ENCODE measurements at places on chromosomes 5 and 9.

DNA sequence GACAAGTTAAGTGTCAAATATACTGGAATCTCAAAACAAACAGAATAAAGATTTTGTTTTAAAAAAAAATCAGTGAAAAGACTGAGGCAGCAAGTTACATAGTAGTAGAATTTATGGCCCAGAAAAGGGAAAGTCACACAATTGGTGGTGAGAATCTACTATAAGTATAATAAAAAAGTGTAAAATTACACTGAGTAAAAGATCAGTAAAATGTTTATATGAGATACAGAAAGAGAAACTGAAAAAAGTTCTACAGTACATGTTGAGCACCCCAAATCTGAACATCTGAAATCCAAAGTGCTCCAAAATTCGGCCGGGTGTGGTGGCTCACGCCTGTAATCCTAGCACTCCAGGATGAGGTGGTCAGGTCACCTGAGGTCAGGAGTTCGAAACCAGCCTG, 15.0 kb downstream of the AGTPBP1 start:
- no peak for DNase-seq

DNA sequence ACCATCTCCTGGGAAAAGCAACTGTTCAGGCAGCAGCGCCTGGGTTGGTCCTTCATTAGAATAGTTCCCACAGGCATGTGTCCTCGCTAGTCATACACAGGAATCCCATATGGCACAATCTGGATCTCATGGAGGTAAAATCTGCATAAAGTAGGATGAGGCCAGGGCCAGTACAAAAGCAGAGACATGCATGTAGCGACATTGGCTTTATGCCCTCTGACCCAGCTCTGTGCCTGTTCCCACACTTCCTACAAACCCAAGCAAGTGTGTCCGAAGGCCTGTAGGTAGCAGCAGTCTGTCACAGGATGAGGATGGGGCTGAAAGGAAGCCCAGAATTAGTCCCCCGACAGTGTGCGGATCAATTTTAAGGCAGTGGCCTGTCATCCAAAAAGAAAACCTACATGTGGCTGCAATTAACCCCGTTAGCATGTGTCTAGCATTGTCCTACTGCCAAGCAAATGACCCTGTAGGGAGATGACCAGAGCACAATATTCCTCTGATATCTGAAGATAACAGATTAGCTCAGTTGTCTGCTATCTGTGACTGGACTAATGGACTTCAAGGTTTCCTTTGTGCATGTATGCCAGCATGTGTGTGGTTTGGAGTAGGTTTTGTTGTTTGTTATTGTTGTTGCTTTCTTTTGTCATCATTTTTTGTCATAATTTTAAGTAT, 178.8 kb downstream of the TMEM161B start:
- DNase-seq = no peak

GRCh38 chr5:116436674-116437350, 137.8 kb downstream of the SEMA6A start:
- DNase-seq = no peak

DNA sequence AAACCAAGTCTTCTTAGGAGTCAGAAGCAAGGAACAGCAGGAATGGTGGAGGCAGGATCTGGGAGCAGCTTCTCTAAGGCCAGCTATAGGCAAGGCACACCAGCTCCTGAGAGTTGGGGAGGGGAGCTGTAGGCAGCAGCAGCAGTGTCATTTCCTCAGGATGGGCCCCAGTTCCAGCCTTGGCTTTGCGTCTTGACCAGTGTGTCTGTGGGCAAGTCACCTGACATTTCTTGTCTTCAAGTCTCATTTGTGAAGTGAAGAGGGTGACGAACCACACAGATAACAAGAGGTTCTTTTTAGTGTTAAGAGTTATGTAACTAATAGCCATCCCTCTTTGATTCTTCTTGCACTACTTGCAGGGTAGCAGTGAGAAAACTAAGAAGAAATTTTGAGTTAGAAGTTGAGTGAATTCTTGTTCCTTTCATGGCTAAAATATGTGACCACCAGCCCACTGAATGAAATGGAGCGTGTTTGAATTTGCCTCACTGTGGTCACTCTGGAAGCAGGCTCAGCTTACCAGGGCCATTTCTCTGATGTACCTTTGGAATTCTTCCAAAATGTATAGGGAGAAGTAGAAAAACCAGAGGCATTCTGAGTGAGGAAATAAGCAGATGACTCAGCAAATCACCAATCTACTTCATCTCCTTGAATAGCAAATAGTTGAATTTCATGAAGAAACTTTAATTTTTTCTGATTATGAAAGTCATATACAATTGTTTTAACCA, 42.4 kb downstream of the RHOBTB3 start:
- DNase-seq = peak; percentile 86

- no peak for DNase-seq
Measured at GRCh38 chr5:55913466-55914413, 62.6 kb downstream of the IL31RA start.

GRCh38 chr5:15774632-15775031, 274.7 kb downstream of the FBXL7 start:
- no peak for DNase-seq

- DNase-seq = peak; percentile 52
Measured at GRCh38 chr5:34411470-34412346, 244.4 kb upstream of the RAI14 start.

DNA sequence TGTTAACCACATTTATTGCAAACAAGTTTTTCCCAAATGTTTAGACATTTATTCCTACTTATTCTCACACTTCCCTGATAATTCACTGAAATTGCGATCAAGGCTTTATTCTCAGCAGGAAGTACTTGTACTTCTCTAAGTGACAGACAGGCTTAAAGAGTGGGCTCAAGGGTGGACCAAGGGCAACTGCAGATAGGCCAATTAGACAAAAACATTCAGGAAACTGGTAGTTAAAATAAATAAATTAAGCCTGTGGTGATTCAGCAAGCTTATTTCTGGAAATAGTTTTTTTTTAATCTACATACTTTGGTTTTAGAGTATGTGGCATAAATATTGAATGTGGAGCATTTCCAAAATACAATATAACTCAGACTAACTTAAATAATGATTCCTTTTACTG, 136.1 kb downstream of the UGCG start:
- DNase-seq = peak; percentile 82

DNA sequence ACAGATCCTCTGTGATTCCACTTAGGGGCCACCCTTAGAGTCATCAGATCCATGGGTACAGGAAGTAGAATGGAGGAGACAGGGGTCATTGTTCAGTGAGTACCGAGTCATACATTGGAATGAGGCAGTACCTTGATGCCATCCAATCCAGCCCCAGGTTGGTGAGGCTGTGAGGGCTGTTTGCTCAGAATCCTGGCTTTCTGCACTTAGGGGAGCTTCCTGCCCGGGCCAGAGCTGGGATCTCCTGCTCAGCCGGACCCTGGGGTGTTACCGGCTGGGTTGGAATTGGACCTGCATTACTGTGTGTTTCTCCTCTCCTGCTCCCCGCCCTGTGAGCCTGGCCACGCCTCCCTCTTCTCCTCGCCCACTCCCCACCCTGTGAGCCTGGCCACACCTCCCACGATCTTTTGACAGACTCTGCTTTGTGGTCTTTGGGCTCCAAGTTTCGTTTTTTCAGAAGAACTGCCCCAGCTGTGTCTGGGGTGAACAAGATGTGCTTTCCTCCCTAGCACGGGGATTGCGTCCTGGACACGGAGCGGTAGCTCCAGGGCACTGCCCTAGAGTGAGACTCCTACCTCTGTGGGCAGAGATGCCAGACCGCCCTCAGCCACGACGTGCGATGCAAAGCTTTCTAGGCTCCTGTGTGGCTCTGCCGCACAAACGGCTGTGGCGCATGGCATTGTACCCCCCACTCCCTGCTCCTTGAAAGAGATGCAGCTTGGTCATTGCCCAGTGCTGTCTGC, 15.4 kb downstream of the TRAF2 start:
- DNase-seq = no peak

DNA sequence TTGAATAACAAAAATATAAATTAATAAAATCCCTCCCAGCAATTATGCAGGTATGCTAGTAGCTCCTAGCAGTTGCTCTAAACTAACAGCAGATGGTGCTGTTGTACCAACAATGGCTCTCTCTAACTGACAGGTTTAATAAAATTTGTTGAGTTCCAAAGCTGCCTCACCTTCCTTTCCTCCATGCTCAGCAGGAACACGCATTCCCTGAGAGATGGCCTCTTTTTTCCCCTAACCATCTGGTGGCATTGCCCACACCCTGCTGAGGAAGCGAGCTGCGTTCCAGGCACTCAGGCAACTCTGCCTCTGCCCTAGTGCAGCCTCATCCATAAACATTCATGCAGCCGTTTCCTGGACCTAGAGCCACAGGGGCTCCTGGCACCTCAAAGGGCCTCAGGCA, 106.2 kb downstream of the KLHL3 start:
- peak; percentile 59 for DNase-seq

- peak; percentile 91 for DNase-seq
Measured at GRCh38 chr5:37668524-37669047, 171.3 kb downstream of the GDNF start.

Data from fibroblast of skin of scalp (primary cell).